ENCODE measurements at places on chromosomes 2 and 18.

GRCh38 chr2:42054714-42055430 is 7.1 kb downstream of the PKDCC start:
- no peak for DNase-seq

- no peak for DNase-seq
Observed at GRCh38 chr18:49853436-49853835, 40.1 kb upstream of the ACAA2 start.

- DNase-seq: no peak
Observed at GRCh38 chr2:79596403-79596802, 83.6 kb downstream of the CTNNA2 start.

DNA sequence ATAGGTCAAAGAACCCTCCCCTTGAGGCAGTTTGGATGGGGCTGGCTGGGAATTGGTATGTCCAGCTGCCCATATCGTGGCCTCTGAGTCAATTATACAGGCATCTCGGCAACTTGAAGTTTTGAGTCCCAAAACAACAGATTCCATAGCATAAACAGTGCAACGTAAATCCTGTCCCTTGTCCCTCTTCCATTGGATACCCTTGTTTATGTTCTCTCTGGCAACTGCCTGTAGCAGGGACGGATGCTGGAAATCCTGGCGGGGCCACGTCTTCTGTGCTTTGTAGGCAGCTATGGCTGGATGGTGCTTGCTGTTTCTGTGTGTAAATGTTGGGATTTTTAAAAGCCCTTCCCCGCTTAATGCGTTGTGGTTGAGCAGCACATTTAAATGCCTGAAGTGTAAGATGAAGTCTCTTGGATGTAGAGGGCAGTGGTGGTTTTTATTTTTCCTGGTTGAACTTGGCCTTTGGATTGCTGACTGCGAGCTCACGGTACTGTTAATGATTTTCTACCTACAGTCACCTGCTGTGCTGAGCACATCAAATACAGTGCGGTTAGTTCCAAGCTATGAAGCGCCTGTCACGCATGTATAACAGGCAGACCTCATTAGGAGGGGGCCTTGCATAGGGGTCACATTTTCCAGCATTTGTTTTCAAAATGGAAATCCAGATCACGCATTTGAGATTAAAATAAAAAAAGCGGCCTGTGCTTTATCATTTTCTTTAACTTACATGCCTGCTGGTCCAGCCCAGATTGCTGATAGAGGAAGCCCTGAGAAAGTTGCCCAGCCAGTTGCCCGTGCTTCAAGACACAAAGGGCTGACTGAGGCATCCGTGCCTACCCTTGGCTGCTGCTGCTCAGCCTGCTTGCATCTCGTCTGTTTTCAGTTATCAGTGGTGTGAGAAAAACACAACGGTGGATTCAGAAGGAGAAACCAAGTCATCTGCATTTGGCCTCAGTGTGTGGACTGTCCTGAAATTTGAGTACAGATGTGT is 84.7 kb downstream of the NEDD4L start:
- DNase-seq: no peak

- no peak for DNase-seq
Observed at GRCh38 chr18:2905854-2906703, 59.3 kb downstream of the EMILIN2 start.

GRCh38 chr2:69309351-69310110 is 77.5 kb downstream of the GFPT1 start:
- DNase-seq: no peak

DNA sequence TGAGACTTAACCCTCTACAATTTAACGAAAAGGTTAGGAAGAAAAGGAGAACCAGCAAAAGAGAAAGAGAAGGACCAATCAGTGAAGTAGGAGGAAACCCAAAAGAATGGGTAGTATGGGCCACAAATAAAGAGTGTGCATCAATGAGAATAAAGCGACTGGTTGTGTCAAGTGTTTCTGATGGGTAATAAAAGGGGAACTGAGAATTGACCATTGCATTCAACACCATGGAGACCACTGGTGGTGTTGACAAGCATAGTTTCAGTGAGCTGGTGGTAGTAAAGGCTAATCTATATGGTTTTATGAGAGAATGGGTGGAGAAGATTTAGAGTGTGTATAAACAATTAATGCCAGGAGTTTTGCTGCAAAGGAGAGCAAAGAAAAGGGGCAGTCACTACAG is 75.4 kb downstream of the CSRNP3 start:
- DNase-seq: no peak

DNA sequence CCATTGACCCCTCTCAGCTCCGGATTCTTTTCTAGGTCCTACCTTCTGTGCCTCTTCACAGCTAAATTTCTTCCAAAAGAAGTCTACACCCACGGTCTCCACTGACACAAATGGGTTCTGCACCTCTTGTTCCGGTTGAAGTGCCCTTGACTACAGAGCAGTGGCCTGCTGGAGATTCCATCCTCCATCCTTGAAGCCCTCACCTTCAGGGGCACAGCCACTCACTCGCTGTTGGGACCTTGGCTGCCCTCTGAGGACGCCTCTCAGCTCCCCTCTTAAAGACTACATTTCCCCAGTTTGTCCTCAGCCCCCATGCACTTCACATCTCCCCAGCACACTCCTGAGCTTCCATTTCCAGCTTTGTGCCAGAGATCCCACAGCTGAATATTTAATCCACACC is 226.3 kb downstream of the ATAD2B start:
- no peak for DNase-seq

DNA sequence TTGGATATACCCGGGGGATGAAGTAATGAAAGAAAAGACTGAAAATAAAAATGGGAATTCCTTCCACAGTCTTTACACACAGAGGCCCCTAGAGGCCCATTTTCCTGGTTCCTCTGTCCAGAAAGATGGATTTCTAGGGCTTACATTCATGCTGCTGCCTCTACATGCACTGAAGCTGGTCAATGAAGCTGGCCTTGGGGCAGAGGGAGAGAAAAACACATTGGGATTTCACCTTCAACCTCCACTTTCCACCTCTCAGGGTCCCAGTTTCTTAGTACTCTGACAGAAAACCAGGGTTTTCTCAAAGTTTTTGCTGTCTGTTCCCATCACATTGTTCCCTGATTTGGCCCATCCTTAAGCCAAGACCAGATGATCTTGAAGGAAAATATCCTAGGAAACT is 154.6 kb upstream of the ZSWIM2 start:
- no peak for DNase-seq
